ENCODE measurements at places on chromosomes 11 and 22. TPM values are rescaled to one million over a fixed set of nuclear protein-coding genes. Genes with fewer than 3 reads are reported as not detected.

SYCE3 gene
- total RNA-seq: not detected

ACRV1 gene
- total RNA-seq: not detected

ACR gene
- not detected for total RNA-seq

C11orf42 gene
- not detected for total RNA-seq

TRAF6 gene
- total RNA-seq: 5.0 TPM

SCGB1D2 gene
- not detected for total RNA-seq

KCNJ5 gene
- total RNA-seq: not detected

PNPLA5 gene
- total RNA-seq: not detected

SHANK2 gene
- total RNA-seq: under 0.01 TPM

NRXN2 gene
- total RNA-seq: 0.36 TPM

PGM2L1 gene
- total RNA-seq: 5.8 TPM

HTR3A gene
- not detected for total RNA-seq

RIMBP3C gene
- total RNA-seq: 0.20 TPM

CRYBA4 gene
- not detected for total RNA-seq

YPEL1 gene
- total RNA-seq: 1.8 TPM

TSSK2 gene
- total RNA-seq: not detected

UPK3A gene
- total RNA-seq: not detected

TPBGL gene
- not detected for total RNA-seq

POU2AF3 gene
- not detected for total RNA-seq

IL10RA gene
- not detected for total RNA-seq

RIMBP3B gene
- total RNA-seq: 0.20 TPM

LZTR1 gene
- total RNA-seq: 13.5 TPM

NXPE4 gene
- total RNA-seq: not detected

SYT8 gene
- total RNA-seq: 0.20 TPM
